Right ventricle myocardium superior (tissue), 1 donor: ENCODE measurements at places on chromosomes 5 and 9.
A peak's percentile ranks its signal among the peaks of the same experiment; 100 is the strongest.

DNA sequence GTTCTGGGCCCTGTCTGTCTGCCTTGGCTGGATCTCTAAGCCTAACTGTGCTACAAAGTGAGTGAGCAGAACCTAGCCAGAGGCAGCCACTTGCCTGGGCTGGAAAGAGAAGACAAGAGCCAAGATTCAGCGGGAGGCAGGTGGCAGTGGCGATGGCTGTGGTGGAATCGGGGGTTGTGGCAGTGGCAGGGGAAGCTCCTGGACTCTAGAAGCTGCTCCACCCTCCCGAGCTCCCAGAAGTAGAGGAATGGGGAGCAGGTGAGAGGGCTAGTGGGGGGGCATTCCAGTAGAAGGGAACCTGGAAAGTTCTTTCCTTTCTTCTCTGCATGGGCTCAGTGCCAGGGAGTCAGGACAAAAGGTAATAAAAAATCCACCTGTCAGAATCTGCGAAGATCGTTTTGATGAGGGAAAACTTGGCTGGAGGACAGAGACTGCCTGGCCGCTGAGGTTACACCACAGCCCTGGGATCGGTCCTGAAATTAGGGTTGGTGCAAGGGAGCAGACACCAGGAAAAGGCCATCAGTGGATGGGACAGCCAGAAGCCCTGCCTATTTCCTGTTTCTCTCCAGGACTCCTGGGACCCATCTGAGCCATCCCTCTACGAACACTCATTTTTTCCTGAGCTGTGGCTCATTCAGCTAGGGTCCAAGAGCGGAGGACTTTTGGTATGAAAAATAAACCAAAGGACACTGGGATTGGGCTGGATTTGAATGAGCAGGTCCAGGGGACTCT lies 1.6 kb downstream of the CRAT start:
- peak; percentile 31 for DNase-seq

- no peak for DNase-seq
Observed at GRCh38 chr9:71801826-71802225, 33.5 kb upstream of the CEMIP2 start.

GRCh38 chr5:158511454-158511853 lies 588.3 kb downstream of the EBF1 start:
- no peak for DNase-seq

DNA sequence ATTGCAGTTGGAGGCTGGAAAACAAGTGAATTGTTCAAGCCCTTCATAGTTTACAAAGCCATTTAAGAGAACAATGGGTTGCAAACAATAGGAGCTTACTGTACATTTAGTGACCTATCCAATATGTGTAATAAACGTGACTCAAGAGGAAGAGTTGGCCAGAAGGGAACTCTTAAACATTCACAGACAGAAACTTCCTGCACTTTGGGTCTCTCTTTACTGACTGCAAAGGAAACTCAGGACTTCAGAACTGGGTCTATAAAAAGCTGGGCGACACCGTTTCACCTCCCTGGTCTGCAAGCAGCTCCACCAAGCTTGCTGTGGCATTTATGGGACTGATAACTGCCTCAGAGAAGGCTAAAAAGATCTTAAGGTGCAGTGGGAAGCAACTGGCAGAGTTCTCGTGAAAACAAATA lies 48.7 kb upstream of the SPATA31D4 start:
- no peak for DNase-seq
